NCI-H1417 treated with DMSO at 0.1 percent for 48 hours (cell line): ENCODE measurements at places on chromosomes 2 and 18.

DNA sequence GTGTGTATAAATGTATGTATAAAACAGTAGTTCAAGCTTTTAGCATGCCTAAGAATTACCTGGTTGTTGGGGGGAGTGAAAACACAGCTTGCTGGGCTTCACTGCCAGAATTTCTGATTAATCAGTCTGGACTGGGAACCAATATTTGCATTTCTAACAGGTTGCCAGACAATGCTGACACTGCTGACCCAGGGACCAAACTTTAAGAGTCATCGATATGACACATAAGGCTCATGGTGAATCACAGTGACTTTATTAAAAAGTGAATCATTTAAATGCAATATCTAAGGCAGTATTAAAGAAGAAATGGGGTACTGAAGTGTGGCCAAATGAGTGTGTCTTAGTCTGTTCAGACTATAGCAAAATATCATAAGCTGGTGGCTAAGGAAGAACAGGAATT is 195.9 kb upstream of the DTNA start:
- DNase-seq: no peak

- DNase-seq: no peak
Observed at GRCh38 chr2:157922336-157922735, 46.2 kb upstream of the ACVR1 start.

GRCh38 chr2:184357033-184357432 is 241.3 kb upstream of the ZNF804A start:
- no peak for DNase-seq

DNA sequence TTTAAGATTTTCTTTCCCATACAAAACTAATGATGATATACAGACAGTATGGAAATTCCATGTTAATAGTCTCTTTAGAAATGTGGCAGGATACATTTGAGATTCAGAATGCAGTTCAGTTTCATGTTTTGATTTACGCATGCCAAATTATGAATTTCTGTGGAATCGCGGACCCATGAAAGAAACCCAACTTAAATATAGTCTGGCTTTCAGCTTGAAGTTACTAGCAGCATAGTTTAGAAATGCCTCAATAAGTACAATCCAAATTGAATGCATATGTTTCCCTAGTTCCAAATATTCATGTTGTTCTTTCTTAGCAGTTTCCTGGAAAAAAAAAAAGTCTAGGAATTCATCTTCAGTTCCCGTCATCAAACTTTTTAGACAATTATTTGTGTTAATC is 164.1 kb upstream of the RASGRP3 start:
- no peak for DNase-seq

- no peak for DNase-seq
Observed at GRCh38 chr2:236862961-236863728, 222.5 kb upstream of the COPS8 start.

DNA sequence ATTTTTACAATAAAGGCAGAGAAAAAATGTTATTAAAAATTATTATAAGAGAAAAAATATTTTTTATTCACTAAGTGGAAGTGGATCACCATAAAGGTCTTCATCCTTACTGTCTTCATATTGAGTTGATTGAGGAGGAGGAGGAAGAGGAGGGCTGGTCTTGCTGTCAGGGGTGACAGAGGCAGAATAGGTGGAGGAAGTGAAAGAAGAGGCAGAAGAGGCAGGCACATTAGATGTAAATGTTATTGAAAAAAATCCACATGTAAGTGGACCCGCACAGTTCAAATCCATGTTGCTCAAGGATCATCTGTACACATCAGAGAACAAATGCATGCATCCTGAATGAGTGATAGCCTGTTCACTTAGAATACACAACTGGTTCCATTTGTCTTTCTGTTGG is 6.4 kb upstream of the SPATS2L start:
- no peak for DNase-seq

DNA sequence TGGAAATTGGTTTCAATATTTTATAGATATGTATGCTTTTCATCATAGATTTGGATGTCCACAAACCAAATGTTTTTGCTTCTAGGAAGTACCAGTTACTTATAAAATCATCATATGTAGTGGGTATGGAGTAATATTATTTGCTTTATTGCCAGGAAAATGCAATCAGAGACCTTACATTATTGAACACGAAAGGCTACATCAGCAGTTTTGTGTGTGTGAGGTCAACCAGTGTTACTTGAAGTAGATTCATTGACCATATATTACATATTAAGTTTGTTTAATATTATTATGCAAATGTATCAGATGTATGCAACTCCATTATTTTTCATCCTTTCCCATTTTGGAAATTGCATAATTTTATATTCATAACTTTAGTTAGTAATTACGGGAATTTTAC is 219.1 kb upstream of the MMADHC start:
- no peak for DNase-seq

DNA sequence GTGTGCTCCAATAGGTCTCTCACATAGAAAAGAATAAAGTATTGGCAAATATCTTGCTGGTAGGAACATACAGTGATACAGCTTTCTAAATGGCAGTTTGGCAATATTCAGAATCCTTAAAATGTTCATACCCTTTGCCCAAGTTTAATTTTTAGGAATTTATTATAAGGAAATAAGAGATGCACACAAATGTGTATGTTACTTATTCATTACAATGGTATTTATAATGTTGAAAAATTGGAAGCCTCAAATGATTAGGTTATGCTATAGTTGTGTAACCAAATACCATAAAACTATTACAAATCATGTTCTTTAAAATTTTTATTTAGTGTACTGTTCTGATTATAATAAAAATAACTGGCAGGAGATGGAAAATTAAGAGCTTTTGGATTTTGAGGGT is 196.8 kb downstream of the MCFD2 start:
- no peak for DNase-seq

DNA sequence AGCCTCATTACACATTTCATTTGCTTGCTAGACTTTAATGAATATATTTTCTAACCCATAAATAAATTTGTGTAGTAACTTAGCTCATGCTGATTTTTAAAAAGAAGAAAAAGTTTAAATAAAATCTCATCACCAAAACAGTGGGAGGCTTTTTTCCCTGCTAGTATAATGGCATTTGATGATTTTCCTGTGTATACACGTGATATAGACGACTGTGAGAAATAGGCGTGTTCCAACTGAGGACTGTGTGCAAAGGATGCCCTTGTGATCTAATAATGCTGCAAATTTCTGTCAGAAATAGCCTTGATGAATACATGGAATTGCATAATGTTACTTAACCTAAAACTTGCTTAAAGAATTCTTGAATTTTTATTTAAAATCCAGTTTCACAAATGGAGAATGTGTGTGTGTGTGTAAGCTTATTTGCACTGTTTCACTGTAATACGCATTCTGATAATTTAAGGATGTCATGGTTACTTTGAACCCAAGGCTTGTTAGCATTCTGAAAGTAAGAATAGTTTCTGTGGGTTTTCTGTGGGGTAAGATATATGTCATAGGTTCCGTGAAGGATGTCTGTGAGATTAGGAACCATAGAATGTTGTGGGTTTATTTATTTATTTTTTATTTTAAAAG is 178.0 kb downstream of the DLGAP1 start:
- no peak for DNase-seq
